Endothelial cell (in vitro differentiated cells): ENCODE measurements at places on chromosomes 4 and X. TPM values are rescaled to one million over a fixed set of nuclear protein-coding genes. Genes with fewer than 3 reads are reported as not detected.

The TAF7L gene
- total RNA-seq: 0.31 TPM

The SPACA5 gene
- not detected for total RNA-seq

The TSPAN6 gene
- total RNA-seq: 52.2 TPM

The ZNF280C gene
- total RNA-seq: 7.4 TPM

The CRLF2 gene
- not detected for total RNA-seq

The SPANXN3 gene
- total RNA-seq: not detected

The PWWP3B gene
- 0.21 TPM for total RNA-seq

The SLC25A53 gene
- 4.4 TPM for total RNA-seq

The PABPC5 gene
- total RNA-seq: 1.5 TPM

The BMP15 gene
- not detected for total RNA-seq

The MAGED4B gene
- total RNA-seq: 129 TPM

The RAB33A gene
- total RNA-seq: 4.1 TPM

The BTK gene
- 9.4 TPM for total RNA-seq

DNA sequence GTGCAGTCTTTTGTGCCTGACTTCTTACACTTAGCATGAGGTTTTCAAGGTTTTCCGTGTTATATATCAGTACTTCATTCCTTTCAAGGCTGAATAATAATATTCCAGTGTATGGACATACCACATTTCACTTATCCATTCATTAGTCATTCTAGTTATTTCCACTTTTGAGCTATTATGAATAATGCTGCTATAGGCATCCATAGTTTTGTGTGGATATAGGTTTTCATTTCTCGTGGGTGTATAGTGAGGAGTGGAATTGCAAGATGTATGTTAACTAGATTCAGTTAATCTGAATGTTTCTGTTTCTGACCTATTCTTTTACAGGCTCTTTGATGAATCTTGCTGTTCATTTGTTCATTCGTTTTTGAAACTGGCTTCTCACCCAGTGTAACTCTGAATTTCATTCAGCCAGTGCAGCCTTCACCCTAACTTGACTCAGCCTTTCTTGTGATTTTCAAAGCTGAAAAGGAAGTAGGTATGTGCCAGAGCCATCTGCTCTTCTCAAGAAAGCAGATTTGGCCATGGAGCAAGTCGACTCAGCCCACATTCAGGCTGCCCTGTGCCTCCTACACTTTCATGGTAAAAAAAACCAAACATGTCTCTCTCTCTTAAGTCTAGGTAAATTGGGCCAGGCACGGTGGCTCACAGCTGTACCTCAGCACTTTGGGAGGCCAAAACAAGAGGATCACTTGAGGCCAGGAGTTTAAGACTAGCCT is 56.3 kb upstream of the NOCT start:
- no peak for DNase-seq

- peak; percentile 28 for DNase-seq
Measured at GRCh38 chr4:152778656-152779512, 646 bp downstream of the TIGD4 start.

DNA sequence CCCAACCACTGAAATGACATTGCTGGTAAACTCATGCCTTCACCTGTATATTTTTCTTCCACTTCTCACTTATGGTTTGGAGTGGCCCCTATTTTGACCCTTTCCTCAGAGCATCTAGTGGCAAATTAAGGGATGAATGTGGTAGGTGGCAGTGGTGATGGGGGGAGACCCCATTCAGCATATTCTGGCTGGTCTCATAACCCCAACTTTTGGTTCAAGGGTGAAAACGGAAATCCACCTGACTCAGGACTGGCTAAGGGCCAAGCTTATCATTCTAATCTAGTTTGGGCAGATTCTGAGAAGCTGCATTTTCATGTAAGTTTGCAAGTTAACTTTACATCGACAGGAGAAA is 47.0 kb upstream of the NSUN7 start:
- no peak for DNase-seq

DNA sequence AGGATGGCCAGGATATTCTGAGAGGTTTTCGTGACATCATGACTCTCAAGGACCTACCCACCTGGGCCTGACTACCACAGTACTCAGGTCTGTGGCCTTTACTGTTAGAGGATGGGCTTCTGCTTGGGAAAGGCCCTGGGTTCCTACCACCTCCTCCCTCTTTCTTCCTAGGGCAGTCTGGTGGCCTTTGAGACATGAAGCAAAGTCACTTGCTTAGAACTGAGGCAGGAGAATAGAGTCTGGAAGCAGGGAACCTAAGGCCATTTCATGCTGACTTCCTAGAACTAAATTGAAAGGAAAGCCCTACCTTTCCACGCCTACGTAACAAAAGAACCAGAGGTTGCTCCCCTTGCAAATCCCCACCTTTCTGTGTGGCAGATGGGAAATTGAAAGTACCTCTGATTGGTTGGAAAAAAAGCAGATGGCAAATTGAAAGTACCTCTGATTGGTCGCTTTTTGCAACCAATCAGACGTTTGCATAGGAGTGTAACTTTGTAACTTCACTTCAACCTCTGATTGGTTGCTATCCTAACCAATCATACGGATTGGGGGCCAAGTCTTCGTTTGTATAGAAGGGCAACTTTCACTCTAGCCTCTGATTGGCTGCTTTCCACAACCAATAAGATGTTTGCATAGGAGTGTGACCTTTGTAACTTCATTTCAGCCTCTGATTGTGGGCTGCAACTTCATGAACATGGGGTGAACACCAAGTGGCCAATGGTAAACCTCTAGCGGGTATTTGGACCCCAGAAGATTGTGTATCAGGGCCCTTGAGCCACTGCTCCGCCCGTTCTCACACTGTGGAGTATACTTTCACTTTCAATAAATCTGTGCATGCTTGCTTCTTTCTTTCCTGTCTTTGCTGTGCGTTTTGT is 9.9 kb upstream of the AKAP14 start:
- no peak for DNase-seq

- DNase-seq: no peak
Measured at GRCh38 chr4:4672402-4672801, 130.6 kb upstream of the STX18 start.

DNA sequence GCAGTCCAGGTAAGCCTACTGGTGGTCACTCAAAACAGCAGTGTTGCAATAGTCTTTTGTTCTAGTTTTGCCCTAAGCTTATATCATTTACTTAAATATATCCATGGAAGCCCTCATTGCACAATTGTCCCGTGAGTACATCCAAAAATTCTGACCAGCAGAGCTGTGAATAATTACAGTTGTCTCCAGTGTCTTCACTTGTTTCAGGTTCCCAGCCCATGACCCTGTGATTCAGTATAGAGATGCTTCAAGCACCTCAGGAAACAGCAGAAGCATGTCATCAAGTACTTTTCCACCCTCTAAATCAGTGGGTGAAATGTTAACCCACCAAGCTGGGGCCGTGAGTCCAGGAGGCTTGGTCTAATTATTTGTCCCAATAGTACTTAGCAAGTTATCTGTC is 214.9 kb upstream of the RPS6KA3 start:
- DNase-seq: no peak

DNA sequence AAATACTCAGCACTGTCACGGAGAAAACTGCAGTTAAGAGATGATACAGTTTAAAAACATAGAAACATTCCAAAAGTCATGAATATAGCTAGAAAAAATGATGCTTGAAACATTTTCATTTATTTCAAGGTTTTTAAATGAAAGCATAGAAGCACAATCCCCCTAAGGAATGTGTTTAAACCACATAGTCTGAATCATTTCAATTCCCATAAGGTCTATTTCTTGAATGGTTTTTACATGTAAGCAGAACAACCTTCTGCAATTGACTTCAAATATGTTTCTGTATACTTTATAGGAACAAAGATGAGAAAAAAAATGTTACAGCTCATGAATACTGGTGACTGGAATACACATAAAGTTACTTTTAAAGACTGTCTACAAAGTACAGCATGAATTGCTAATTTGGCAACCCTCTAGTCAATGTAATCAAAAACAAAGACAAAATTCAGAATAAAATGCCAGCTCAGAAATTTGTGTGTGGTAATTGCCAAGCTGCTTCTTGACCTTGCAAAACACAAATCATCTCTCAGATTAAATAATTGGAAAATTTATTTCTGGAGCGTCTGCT is 886.4 kb upstream of the ADGRL3 start:
- no peak for DNase-seq

GRCh38 chrX:153802513-153803045 is 8.1 kb downstream of the SSR4 start:
- no peak for DNase-seq

DNA sequence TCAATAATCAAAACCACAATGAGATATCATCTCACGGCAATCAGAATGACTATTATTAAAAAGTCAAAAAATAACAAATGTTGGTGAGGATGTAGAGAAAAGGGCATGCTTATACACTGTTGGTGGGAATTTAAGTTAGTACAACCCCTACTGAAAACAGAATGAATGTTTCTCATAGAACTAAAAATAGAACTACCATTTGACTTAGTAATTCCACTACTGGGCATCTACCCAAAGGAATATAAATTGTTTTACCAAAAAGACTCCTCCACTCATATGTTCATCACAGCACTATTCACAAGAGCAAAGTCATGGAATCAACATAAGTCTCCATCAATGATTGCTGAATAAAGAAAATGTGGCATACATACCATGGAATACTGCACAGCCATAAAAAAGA is 278.1 kb upstream of the ARSJ start:
- DNase-seq: no peak

DNA sequence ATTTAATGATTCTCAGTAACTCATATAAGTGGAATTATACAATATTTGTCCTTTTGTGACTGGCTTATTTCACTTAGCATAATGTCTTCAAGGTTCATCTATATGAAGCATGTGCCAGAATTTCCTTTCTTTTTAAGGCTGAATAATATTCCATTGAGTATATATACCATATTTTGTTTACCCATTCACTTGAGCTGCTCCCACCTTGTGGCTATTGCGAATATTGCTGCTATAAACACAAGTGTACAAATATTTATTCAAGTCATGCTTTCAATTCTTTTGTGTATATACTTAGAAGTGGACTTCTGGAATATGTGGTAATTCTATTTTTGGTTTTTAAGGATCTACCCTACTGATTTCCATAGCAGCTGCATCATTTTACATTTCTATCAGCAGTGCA is 219.1 kb downstream of the MID1 start:
- DNase-seq: no peak

DNA sequence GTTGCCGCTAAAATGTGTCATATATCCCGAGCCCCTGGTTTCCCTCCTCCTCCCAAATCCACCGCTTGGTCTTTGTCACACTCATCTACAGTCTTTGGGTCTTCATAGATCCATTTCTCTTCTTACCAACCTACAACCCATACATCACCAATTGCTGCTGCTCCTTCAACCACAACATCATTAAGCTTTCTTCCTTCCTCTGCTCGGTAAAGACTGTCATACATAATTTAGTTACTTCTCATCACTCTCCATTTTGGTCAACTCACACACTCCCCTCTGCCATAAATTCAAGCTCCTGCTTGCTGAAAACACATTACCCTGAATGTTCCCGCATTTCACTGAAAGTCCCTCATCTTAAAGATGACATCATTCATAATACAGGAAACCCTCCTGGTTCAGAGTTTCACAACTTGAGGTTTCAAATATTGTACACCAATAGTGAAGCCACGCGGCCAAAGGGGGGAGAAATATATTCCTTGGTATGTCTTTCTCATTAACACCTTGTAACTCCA is 1.7 kb upstream of the DCTD start:
- no peak for DNase-seq

DNA sequence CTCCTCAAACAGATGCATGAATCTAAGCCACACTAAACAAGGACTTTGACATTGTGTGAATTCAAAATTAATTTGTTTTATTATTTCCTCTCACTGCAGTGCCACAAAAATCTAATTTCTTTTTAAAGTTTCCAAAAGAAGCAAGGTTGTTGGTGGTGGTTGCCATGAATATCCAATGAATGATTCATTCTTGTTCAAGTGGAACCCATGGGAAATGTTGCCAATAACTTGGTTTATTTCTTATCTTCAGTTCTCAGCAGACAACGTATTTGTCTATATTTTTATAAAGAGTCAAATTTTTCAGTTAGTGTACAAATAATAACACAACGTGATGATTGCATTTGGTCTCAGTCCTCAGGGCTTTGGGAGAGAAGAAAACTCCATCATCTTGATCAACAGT is 309.4 kb upstream of the NOCT start:
- no peak for DNase-seq

- DNase-seq: no peak
Measured at GRCh38 chrX:56343219-56343618, 111.1 kb downstream of the KLF8 start.

GRCh38 chr4:140463182-140463581 is 34.9 kb downstream of the MGAT4D start:
- DNase-seq: no peak

- DNase-seq: no peak
Measured at GRCh38 chr4:114025176-114025777, 45.8 kb upstream of the ARSJ start.

DNA sequence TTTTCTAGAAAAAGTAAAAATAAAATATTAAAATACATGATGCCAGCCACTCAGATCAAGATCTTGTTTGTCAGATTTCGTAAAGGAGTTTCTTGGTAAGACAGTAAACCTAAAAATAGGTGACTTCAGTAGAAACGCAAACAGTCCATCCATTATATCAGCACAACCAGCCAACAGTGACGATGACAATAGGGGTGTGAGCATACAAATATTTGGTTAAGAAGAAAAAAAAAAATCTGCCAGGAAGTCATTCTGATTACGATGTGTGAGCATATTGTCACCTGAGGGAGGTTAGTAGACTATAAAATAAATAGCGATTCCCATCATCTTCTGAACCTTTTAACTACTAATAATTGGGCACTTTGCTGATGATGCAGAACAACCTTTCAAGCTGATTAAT is 37.6 kb downstream of the SLC7A11 start:
- no peak for DNase-seq

DNA sequence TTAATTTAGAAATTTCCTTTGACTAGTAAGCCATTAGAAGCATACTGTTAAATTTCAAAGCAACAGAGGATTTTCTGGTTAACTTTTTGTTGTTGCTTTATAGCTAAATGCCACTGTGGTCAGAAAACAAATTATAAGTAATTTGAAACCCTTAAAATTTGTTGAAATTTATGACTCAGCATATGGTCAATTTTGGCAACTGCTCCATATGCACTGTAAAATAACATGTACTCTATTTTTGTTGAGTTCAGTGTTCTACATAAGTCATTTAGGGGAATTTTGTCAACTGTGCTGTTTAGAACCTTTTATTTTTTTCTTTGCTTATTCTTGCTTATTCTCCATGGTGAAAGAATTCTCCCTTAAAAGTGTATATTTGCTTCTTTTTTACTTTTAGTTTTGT is 28.6 kb downstream of the SCLT1 start:
- DNase-seq: no peak

- DNase-seq: no peak
Measured at GRCh38 chr4:23423540-23423939, 466.3 kb downstream of the PPARGC1A start.

DNA sequence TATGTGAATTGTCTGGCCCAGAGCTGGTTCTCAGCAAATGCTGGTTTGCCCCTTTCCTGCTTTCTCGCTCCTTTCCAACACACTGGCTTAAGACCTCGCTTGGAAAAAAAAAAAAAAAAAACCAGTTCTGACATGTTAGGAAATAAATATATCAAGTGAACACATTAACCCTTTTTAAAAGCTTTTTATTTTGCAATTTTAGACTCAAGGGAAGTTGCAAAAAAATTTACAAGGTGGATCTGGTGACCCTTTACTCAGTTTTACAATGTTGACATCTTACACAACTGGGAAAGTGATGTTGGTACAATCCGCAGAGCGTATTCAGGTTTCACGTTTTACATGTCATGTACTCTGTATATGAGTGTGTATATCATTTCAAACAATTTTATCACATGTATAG is 100.1 kb downstream of the RTL5 start:
- DNase-seq: no peak

GRCh38 chr4:38317041-38317674 is 346.8 kb upstream of the KLF3 start:
- no peak for DNase-seq

- DNase-seq: peak; percentile 64
Measured at GRCh38 chrX:137194164-137194563, 160.4 kb upstream of the GPR101 start.
